ENCODE measurements at places on chromosomes 4 and X.

DNA sequence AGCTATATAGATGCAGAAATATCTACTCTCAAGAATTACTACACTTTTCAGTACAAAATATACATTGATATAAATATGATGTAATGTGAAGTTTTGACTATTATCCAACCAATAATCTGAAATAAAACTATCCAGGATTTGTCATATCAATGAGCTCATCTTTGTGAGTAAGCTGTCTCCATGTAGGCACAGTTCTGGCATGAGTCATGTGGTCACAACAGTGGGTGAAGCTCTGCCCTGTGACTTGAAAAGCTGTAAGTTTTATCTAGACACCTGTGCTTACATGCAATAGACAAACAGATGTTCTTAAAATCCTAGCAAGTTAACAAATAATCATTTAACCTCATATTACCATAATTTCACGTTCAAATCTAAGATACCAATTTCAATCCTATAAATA, 192.7 kb downstream of the GABRG1 start:
- no peak for DNase-seq

DNA sequence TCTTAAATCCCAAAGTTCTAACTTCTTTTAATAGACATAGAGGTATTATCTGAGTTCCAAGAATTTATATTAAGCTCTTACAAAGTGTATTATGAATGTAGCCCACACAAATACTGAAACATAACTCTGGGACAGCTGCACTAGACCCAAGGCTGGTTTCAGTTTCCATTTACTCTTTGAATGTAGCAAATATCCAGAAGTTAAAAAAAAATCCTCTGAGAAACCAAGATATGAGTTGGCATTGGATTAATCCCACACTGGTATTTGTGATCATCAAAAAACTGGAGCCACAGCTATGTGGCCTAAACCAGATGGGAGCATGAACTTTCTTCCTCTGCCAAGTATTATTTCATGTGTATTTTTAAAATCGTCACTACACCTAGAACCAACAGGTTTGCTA, 23.6 kb upstream of the SMPX start:
- DNase-seq, result no peak

DNA sequence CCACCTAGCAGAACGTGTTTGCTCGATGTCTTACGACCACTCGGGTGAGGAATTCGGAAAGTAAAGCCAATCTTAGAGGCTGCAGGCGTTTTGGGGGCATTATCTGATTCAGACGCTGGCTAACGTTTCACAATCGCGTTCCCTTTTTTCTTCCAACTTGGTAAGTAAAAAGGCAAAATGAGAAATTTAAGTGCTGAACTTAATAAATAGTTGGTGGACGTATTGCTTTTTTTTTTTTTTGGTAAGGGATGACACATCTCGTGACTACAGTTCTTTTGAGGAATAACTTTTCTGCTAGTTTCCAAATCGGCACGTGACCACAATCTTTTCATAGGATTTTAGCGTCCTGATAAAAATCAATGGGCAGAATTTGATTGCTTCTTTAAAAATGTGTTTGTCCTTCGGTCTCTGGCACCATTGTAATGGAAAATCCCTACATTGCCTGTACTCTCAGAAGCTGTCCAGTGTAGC, 848 bp downstream of the RAB9A start:
- no peak for DNase-seq

DNA sequence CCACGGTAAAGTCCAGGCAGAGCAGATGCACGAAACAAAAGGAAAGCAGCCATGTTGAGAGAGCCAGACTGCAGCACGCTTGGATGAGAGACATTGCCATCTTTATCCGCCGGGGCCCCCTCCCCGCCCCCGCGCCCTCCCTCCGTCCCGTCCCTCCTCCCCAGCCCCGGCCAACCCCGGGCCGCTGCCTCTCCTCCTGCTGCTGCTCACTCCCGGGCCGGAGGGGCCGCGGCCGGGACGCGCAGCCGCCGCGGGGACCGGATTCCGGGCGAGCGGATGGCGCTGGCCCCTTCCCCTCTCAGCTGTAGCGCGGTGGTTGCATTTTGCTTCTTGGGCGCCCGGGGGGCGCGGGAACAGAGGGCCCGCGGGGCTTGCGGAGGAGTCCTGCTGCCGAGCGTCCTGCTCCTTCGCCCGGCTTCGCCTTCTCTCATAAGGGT, 542 bp downstream of the RNF150 start:
- peak; percentile 53 for DNase-seq

All from activated CD8-positive, alpha-beta memory T cell treated with anti-CD3 and anti-CD28 coated beads for 24 hours (primary cell).